ENCODE measurements at places on chromosomes 1 and 21.

DNA sequence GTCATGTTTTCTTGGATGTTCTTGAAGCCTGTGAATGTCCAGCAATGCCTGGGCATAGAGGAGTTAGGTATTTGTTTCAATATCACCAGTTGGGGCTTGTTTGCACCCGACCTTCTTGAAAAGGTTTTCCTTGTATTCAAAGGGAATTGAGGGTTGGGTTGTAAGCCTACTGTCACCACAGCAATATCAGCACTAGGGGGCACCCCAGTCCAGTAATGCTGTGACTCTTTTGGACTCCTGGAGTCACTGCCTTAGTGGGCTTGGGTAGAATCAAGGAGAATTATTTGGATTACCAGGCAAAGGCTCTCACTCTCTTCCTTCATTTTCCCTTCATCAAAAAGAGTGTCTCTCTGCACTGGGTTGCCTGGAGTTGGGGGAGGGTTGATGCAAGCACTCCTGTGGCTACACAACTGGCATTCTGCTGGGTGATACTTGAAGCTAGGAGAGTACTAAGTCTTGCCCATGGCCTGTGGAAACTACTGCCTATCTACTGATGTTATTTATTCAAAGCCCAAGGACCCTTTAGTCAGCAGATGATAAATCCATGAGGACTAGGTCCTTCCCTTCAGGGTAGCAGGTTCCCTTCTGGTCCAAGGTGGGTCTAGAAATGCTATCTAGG is 34.5 kb downstream of the OR10R2 start:
- DNase-seq, result peak; percentile 8

- DNase-seq, result no peak
These were observed 7.5 kb upstream of the CSRP1 start for GRCh38 chr1:201514466-201514865.

DNA sequence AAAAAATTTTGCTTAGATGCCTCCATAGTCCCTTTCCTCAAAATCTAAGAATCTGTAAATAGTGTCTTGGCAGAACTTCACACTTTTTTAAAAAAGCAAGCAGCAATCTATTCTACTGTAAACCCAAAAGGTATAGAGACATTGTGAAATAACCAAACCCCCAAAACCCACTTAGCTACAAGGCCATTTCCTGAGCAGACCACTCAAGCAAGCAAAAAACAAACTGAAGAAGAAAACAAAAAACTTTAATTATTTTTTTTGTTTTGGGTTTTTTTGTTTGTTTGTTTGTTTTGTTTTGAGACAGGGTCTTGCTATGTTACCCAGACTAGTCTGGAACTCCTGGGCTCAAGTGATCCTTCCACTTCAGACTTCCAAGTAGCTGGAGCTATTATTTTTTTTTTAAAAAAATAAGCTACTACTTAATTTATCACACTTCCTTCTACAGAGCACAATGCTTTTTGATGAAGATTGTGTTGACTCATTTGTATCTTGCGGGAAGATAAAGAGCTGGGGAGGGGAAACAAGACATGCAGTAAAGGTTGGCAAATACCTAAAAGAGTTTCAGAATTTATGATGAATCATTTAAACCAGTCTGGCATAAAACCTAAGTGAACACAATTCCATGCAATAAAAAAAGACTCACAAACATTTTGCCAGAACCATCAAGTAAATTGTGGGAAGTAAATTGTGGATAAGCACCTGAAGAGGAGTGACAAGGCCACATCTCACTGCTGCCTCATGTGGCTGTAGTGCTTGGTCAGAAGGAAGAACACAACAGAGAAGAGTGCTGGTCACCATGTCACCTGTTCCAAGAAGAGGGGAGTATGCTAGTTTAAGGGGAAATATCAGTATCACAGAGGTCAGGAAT is 2.7 kb upstream of the PTPN22 start:
- DNase-seq, result peak; percentile 53

GRCh38 chr21:38227401-38227800 is 29.4 kb upstream of the KCNJ15 start:
- DNase-seq, result no peak

GRCh38 chr1:47894410-47895278 is 102.5 kb downstream of the TRABD2B start:
- no peak for DNase-seq

DNA sequence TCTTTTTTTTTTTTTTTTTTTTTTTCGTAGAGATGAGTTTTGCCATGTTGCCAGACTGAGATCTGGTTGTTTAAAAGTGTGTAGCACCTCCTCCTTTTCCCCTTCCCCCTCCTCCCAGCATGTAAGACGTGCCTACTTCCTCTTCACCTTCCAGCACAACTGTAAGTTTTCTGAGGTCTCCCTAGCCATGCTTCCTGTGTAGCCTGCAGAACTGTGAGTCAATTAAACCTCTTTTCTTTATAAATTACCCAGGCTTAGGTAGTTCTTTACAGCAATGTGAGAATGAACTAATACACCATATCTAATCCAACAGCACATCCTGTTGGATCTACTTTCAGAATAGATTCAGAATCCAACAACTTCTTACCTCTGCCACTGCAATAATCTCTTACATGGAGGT is 111.1 kb downstream of the CLIC6 start:
- DNase-seq, result no peak

DNA sequence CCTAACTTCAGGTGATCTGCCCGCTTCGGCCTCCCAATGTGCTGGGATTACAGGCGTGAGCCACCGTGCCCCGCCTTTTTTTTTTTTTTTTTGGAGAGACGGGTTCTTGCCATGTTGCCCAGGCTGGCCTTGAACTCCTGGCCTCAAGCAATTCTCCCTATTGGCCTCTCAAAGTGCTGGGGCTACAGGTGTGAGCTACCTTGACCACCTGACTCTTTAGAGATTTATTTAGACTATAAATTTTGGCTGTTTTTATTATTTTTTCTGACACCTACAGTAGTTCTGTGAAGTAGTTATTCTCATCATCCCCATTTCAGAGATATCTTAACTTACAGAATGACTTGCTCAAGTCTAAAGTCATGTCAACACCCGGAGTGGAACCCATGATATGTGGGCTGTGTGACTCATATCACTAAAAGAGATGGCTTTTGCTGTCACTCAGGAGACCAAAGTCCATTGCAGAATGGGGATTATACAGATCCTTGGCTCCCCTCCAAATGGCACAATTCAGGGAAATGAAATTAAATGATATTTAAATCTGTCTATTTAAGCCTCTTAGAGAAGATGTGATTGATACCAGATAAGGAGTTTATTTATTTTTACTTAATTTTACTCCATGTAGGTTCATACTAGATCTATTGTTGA is 93.2 kb downstream of the CTH start:
- no peak for DNase-seq

Data from CD4-positive, alpha-beta T cell treated with Interleukin-6 at 100 ng/mL for 8 hours (primary cell).